ENCODE measurements at places on chromosomes 11 and 22. TPM values are rescaled to one million over a fixed set of nuclear protein-coding genes. Genes with fewer than 3 reads are reported as not detected.

DNA sequence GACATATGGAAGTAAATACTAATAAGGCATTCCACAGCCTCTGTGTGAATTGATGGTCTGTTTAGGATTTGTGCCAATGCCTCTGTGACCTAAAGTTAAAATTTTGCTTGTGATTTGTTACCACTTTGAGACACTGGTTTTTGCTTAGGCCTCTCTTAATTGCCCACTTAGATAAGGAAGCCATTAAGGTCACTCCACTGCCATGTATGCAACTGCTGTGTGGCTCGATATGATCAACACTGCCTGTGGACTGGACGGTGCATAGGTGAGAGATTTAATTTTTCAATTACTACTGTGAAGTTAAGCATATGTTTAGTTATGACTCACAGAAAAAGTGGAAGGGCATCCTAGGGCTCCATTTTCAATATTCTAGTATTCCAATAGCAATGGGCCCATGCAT, 36.9 kb downstream of the CSRP3 start:
- DNase-seq, result no peak

GRCh38 chr22:28903729-28904128, 20.4 kb downstream of the ZNRF3 start:
- DNase-seq, result no peak

DNA sequence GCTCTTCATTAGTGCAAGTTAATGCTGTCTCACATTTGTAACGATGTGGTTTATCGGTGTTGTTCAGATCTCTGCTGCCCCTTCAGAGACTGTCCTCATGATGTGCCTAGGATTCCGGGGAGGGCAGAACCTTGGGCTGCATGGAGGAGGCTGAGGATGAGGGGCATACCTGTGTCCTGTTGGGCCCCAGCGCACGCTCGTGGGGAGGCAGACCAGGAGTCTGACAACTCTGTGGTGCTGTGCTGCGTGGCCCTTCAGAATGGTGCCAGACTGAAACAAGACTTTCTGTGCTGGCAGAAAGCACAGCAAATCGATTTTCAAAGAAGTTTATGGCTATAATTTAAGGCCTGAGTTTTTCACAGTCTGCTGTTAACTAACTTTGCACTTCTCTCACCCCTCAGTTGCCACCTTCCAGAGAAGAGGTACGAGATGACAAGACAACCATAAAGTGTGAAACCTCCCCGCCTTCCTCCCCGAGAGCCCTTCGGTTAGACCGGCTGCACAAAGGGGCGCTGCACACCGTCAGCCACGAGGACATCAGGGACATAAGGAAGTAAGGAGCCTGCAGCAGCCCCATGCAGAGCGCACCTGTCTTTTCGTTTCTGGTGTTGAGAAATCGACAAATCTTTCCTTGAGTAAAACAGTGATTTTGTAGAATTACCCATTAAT, 44.3 kb upstream of the CTTN start:
- DNase-seq, result no peak

DNA sequence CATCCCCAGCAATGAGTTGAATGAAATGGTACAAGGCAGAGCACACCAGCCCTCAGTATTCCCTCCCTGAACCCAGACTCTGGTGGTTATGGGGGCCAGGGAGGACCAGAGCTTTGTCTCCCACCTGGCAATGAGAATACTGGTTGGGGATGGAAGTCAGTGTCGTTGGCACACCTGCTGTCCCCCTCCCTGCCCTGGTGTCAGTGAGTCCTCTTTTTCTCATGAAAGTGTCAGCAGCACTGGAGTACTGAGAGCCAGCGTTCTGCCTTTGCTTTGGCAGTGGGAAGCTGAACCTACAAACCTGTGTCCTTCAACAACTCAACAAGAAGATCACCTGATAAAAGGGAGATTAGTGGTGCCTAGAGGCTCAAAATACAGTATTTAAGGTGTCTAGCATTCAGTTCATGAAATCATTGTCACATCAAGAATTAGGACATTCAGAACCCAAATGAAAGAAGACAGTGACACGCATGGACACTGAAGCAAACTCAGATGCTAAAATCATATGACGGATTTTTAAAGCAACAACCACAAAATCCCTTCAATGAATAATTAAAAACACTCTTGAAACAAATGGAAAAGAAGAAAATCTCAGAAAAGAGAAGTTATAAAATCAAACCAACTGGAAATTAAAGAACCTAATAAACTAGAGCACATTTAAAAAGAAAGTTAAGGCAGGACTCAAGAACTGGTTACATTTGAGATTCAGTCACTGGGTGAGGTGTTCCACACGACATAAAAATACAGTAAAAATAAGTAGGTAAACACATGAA, 77.5 kb upstream of the VPREB1 start:
- DNase-seq, result no peak

- DNase-seq, result no peak
These were observed 2.6 kb upstream of the NCF4 start for GRCh38 chr22:36858156-36858555.

Gene NDUFA6
- 73.3 TPM for total RNA-seq

Gene SLC22A8
- total RNA-seq, result not detected

Gene TIGD3
- 2.0 TPM for total RNA-seq

Gene TPH1
- total RNA-seq, result not detected

Gene C1QTNF4
- not detected for total RNA-seq

Measured in A172 (cell line).